NCI-H1417 treated with DMSO at 0.1 percent for 48 hours (cell line): ENCODE measurements at places on chromosomes 13 and 19.

GRCh38 chr19:4647676-4648644 lies 8.6 kb downstream of the TNFAIP8L1 start:
- DNase-seq, result no peak

GRCh38 chr13:32427852-32428580 lies at the start of gene N4BP2L1:
TSS of gene N4BP2L1 (minus strand) at chr13:32428130. CDS start at chr13:32428082, 48 bp downstream.
- no peak for DNase-seq

- no peak for DNase-seq
Observed at GRCh38 chr13:40433577-40433976, 232.9 kb downstream of the FOXO1 start.

DNA sequence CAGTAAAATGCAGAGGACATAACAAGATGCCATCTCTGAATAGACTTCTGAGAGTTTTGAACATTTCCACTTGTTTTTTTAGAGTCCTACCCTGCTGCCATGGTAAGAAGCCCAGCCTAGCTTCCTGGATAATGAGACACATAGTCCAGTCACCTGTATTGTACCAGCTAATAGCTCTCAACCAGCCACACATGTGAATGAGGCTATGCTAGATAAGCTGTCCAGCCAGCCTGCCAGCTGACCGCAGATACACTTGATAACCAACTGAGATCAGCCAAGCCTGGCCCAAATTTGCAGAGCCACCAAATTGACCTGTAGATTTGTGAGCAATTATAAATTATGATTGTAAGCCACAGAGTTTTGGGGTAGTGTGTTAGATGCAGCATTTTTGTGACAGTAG lies 10.7 kb downstream of the RFXAP start:
- no peak for DNase-seq

DNA sequence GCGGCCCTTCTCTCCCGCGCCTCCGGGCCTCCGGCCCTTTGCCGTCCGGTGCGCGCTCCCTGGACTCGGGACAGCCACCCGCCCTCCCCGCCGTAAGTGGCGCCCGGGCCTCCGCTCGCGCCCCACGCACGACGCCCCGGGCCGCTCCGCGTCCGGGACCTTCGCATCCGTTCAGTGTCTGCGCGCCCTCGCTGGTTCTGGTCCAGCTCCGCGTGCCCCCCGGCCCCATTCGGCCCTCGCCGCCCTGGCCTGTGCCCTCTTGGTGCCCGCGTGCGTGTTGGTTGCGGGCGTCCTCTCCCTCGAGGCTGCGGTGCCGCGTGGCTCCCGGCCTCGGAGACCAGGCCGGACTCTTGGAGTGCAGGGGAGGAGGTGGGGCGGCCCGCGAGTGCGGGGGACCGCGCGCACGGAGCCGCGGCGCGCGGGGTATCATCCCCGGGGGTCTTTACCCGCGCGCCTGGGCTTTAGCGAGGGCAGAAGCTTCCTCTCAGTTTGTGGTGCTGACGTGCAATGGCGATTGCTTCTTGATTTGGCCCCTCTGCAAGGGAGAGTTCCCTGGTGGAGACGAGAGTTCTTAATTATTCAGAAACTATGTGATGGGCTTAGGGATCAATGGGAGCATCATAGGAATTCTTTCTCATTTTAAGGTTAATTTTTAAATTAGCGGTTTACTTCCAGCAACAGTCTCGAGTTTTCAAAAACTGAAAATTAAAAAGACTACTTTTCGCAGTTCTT lies 757 bp downstream of the WASF3 start:
- no peak for DNase-seq

DNA sequence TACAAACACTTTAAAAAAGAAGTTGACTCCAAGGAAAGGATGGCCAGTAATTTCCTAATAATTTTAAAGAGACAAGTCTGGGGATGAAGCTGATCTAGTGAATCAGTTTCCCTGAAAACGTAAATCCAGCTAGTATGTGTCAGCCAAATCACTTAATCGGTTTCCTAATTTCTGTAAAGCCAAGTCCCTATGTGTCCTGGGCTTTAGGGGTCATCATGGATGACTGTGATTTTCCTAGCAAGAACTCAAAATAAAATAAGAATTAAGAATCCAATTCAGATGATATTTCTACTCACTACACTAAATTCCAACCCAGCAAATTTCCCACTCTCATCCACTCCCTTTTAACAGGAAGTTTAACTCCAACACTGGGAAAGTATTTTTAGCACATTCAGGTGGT lies 35.9 kb downstream of the ELF1 start:
- DNase-seq, result no peak

DNA sequence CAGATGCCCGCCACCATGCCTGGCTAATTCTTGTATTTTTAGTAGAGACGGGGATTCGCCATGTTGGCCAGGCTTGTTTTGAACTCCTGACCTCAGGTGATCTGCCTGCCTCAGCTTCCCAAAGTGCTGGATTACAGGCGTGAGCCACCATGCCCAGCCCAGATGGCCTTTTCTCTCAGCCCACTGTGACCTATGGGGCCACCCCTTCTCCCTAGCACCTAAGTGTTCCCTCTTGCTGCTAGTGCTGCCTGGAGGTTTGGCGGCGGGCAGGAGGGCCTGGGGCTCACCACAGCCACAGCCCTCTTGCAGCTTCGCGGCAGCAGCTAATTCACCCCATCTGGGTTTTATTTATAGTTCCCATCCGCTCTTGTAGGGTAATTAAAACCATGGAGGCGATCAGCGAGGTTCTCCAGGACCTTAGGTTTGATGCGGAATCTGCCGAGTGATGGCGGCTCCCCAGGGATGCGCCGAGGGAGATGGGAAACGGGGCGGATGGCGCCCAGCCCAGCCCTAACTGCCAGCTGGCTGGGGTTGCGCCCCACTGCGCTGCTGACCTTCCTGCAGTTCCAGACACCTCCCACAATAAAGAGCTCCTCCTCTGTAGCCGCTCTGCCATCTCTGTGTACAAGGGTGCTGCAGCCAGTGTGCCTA lies 3.3 kb downstream of the REX1BD start:
- DNase-seq, result no peak

DNA sequence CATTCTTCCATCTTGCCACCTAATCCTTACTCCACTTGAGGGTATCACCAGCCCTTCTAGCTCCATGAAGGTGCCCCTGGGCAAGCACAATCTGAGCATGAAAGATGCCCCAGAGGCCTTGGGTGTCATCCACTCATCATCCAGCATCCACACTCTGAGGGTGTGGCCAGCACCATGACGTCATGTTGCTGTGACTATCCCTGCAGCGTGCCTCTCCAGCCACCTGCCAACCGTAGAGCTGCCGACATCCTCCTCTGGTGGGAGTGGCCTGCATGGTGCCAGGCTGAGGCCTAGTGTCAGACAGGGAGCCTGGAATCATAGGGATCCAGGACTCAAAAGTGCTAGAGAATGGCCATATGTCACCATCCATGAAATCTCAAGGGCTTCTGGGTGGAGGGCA lies 3.1 kb upstream of the KLK3 start:
- DNase-seq, result no peak

GRCh38 chr19:5165697-5166019 lies 175.0 kb downstream of the PTPRS start:
- DNase-seq, result no peak

- no peak for DNase-seq
Observed at GRCh38 chr13:100139817-100140216, 50.9 kb downstream of the PCCA start.

- DNase-seq, result no peak
Observed at GRCh38 chr19:18790566-18791314, at the start of gene COMP. TSS of gene COMP (minus strand) at chr19:18791305. CDS start at chr19:18791269, 36 bp downstream.

- DNase-seq, result no peak
Observed at GRCh38 chr19:3071768-3072167, 9.5 kb upstream of the TLE5 start.

- DNase-seq, result no peak
Observed at GRCh38 chr13:48489666-48490065, 43.2 kb downstream of the RCBTB2 start.

- no peak for DNase-seq
Observed at GRCh38 chr13:113400621-113401451, 36.9 kb upstream of the GRTP1 start.

- no peak for DNase-seq
Observed at GRCh38 chr13:78139765-78140164, 221.1 kb upstream of the EDNRB start.

DNA sequence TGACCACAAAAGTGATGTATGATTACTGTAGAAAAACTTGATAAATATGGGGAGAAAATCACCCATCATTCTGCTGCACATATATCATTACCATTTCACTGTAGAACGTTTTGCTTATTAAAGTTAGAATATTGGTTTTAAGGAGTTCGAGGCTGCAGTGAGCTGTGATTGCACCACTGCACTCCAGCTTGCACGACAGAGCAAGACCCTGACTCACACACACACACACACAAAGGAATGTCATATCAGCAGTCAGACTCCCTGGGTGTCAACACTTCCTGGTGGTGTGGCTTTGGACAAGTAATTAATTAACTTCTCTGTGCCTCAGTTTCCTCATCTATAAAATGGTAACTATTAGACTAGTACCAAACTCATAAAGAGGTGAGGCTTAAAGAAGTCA lies 11.3 kb upstream of the PNMA8A start:
- DNase-seq, result no peak

DNA sequence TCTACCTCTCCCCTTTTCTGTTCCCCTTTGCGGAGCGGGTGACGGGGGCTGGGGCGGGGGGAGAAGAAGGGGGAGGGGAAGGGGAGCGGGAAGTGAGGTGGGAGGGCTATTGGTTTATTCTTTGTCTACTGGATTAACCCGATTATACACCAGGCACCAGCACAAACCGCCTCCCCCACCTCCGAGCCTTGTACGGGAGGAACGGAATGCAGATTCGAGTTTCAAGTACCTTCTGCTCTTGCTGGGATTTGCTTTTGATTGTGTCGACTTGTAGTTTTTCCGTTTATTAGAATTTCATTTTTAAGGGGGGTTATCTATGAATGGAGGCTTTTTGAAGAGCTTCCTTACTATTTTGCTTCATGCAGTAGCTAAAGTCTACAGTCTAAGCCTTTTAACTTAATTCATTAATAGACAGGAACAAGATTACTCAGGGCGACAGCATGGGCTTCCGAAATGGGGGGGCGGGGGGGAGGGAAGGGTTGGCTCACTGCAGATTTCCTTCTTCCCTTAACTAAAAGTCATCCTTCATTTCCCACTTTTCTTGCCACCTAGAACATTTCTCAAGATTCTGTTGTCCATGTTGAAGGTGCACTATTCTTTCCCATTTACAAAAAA lies 937 bp upstream of the SPRY2 start:
- DNase-seq, result no peak

DNA sequence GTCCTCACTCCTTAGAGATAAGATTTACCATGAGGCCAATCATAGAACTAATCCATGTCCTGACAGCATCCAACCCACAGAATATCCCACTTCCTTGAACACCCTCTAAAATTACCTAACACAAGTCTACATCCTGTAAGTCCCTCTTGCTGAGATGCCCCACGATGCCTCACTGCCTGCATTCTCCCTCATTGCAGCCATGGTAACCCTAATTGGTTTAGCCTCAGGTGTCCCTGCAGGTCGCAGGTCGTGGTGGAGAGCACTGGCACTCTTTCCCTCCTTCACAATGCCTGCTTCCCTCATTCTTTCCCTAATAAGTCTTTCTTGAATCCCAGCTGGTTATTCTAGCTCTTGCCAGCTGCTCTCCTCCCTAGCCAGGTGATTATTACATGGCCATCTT lies 35.3 kb upstream of the MYO16 start:
- no peak for DNase-seq

- no peak for DNase-seq
Observed at GRCh38 chr19:55112777-55113569, 4.5 kb downstream of the PPP1R12C start.

DNA sequence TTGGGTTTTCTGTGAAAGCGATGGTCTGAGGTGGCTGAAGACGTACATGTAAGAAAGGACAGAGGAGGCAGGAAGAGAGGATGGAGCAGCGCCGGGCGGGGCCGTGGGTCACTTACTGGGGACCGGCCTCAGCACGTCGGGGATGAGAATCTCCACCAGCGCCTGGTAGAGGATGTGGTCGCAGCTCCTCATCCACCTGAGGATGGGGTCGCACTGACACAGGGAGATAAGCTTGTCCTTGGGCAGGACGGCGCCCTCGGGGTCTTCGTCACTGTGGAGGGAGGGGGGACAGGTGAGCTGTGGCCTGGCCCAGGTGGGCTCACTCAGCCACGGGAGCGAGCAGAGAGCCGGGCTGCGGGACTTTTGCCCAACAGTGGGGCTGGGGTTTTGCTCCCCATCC lies 29.0 kb upstream of the RANBP3 start:
- no peak for DNase-seq

- no peak for DNase-seq
Observed at GRCh38 chr19:38736036-38736412, 8.2 kb downstream of the CAPN12 start.

- DNase-seq, result no peak
Observed at GRCh38 chr19:13850910-13851733, 25.8 kb upstream of the NANOS3 start.

GRCh38 chr13:44064357-44064756 lies 184.7 kb downstream of the LACC1 start:
- DNase-seq, result no peak

GRCh38 chr13:97057176-97057575 lies 62.9 kb upstream of the OXGR1 start:
- no peak for DNase-seq

- no peak for DNase-seq
Observed at GRCh38 chr13:21079221-21079620, 17.8 kb upstream of the LATS2 start.

DNA sequence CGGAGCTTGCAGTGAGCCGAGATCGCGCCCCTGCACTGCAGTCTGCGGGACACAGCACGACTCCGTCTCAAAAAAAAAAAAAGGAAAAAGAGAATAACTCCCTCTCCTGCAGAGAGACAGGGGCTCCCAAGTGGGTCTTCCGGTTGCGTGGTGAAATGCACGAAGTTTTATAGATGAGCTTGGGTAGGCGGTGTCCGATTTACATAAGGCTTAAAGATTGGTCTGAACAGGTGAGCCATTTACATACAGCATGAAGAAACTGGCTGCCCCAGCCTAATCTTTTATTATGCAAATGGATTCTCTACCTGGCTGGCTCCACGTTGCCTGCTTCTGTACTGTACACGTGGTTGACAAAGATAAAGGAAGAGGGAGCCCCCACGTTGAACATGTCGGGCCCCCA lies 19.5 kb downstream of the ADGRE2 start:
- no peak for DNase-seq

DNA sequence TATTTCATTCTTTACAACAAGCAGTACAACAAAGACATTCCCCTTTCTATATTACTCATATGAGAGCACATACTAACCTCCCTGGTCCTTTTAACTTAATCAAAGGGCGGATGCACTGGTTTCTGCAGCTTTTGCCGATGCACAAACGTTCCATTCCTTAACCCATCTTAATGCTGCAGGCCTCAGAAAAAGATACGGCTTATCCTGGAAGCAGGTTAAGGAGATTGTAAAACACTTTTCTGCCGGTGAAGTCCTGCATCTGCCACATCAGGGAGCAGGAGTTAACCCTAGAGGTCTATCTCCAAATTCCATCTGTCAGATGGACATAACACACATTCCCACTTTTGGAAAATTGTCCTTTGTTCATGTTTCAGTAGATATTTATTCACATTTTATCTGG lies 11.5 kb upstream of the ZNF814 start:
- DNase-seq, result no peak
